ENCODE measurements at places on chromosomes 3 and 15.

- no peak for DNase-seq
These were observed 204.9 kb upstream of the CGNL1 start for GRCh38 chr15:57171426-57171825.

DNA sequence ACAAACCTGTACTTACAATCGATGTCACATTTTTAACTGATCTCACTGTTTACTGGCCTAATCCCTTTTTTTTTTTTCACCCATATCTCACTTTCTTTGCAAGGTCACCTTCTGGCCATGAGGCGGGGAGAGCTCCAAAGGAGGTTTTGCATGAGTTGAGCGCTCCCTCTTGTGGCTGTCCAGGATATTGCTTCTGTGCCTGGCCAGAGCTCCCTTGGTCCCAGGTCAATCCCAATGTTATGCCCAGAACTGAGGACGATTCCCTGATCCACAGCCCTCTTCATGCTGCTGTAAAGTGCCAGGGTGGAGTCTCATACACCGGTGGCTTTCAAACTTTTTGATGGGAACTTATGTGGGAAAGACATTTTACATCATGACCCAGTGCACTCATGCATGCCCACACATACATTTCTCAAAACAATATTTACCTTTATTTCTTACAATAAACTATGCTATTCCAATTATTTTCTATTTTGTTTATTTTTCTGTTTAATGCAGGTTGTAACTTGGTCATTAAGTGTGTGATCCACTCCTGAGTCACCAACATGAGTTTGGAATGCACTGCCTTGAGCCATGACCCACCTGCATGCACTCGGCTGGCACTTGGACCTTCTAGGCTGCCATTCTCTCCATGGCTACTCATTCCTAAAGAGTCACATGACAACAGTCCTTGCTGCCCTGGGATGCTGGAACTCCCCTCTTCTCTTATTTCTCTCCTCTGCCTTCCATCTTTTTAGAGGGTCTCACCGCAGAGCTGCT lies 9.6 kb upstream of the SST start:
- no peak for DNase-seq

GRCh38 chr3:52253314-52254304 lies 8.1 kb downstream of the PPM1M start:
- DNase-seq: no peak

DNA sequence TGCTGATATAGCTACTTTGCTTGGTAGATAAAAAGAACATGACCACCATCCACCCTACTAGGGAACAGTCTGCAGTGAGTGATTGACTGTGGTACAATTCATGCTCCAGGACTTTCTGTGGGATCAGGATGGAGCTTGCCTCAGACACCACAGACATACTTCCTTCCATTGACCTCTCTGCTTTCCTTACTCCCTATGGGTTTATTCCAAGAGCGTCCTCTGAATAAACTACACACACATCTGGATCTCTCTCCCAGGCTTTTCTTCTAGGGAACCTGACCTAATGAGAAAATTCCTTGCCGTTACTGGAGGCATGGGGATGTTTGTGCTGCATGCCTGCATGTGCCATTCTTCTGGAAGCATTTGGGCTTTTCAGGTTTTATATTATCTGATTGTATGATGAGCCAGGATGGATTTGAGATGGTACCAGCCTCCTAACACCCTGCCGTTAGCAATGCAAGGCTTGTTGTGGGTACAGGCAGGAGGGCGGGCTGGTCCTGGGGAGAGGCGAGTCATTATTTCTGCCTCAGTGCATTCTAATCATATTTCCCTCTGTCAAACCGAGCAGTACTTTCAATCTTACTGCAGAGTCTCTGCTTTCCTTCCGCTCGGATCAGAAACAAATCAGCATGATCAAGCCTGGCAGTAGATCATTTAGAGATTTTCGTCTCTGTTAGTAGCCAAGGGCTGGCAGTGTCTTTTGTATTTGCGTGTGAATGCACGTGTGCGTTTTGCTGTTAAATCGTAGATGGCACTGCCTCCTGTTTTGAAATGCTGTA lies 279.2 kb downstream of the PDCD6IP start:
- DNase-seq: no peak

DNA sequence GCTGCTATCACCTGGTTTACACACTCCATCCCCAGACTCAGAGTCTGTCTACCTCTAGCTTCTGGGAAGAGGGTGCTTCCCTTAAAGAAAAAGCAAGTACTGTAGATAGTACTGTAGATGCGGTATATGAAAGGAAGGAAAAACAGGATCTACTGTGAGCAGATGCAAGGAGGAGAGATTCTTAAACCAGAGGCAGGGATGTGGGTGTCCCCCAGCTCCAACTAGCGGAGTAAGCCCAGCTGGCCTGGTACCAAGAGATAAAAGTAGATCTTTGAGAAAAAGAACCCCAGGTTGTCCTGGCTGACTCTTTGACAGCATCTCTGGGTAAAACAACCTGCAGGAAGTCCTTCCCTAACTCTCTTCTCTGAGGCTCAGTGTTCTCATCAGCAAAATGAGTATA lies 523.7 kb upstream of the PROK2 start:
- DNase-seq: no peak

DNA sequence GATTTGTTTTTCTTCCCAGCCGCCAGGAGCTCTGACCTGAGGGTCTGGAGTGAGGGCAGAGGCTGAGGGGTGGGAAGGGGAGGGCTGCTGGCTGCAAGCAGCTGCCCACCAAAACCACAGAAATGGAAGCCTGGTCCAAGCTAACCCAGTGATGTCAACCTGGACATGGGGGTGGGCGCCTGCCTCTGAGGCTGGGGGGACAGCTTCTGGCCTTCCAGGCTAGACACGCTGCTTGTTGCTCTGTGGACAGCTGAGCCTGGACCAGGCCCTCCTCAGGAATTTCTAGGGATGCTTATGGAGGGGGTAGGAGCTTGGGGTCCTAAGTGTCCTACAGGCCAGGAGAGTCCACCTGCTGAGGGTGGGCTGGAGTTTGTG lies 21.4 kb downstream of the PSTPIP1 start:
- no peak for DNase-seq

- DNase-seq: no peak
These were observed 288.6 kb downstream of the CLSTN2 start for GRCh38 chr3:140223631-140224030.

- no peak for DNase-seq
These were observed 4.8 kb downstream of the MESD start for GRCh38 chr15:80984856-80985255.

DNA sequence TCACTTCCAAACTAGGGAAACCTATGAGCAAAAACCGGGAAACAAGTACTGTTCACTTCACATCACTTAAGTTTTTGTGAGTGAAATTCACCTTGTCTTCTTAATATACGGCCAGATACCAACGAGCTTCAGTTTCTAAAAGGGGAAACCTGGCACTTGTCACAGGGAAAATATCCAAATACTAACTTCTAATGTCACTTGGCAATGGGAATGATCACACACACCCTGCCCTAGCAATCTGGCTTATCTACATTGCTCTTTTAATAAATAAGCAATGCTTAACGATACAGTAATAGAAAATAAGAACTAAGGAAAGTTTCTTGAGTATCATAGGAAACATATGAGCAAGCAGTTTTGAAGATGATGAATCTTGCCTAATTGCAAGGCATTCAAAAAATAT lies 34.6 kb upstream of the PLOD2 start:
- DNase-seq: no peak

GRCh38 chr3:108713816-108714215 lies 43.4 kb downstream of the RETNLB start:
- no peak for DNase-seq

DNA sequence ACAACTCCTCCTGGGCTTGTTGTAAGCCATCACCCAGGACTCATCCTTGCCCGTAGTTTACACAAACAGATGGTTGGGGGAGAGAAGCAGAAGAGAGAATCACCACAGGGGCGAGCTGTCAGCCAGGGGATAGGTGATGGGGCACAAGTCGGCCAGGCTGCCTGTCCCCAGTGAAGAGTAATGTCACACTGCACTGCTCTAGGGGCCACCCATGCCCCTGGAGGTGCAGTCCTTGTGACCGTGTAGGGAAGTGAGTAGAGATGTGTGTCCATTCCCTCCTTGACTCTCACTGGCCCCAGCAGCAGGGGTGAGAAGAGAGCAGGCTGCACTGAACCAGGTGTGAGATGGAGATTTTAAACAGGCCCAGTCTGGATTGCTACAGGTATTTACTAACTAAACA lies 17.1 kb upstream of the PRSS50 start:
- DNase-seq: no peak

- DNase-seq: no peak
These were observed 62.9 kb upstream of the FNDC3B start for GRCh38 chr3:171976526-171976925.

GRCh38 chr3:24270204-24270691 lies 224.4 kb downstream of the THRB start:
- DNase-seq: no peak

DNA sequence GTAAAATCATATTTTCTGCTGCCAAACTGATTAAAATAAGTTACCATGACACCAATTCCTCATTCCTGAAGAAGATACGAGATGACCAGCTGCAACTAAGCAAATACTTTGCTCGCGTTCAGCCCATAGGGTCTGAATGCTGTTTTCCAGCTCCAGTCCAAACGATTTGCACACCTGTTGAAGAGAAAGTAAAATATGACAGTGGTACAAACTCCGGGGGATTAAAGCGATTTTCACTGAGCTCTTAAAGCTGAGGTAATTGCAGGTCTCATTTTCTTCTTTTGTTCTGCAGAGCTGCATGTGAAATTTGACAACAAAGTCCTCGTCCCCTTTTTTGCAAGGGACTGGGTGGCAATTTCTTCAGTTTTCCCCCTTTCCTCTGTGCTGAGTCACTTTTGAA lies 118.4 kb downstream of the NR2F2 start:
- DNase-seq: no peak

DNA sequence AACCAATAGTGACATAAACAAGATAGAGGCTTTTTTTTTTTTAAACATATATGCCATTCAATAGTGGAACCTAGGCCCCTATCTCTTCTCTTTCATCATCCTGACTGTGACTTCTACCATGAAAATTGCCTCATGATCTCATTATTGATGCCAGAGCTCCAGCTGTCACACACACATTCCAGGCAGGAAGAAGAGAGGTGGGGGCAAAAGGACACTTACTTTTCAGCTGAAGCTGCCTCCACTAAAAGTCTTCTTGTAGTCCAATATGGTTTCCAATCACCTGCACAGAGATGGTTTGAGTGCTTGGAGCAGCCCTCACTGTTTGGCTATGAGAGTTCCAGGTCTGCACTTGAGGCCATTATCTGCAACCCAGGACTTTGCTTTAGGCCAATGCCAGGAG lies 45.0 kb downstream of the CLEC3B start:
- no peak for DNase-seq

DNA sequence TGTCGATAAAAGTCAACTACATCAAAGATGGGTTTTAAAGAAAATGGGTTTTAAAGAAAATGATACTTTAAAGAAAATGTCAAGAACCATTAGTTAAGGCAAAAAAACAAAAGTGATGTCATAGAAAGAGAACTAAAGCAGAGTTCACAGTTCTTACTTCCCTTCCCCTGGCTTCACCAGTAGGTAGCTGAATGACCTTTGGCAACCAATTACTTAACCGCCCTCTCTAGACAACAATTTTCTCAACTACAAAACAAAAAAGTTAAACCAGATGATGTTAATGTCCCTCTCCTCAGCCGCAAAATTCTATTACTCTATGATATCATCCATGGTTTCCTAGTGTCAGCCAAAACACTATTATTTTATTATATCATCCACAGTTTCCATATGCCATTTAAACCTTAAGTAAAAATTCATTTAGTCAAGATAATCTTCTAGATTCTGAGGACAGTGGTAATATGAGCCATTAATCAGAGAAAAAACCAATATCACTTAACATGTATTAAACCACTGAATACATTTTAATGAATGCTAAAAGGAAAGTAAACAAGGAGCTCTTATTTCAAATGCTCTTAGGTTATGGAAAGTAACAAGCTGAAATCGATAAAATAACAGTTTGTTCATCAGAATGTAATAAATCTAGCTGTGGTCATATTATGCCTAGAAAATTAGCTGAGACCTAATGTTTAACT lies 13.1 kb downstream of the RYK start:
- DNase-seq: no peak

GRCh38 chr3:80192936-80193335 lies 425.1 kb upstream of the ROBO1 start:
- DNase-seq: no peak

DNA sequence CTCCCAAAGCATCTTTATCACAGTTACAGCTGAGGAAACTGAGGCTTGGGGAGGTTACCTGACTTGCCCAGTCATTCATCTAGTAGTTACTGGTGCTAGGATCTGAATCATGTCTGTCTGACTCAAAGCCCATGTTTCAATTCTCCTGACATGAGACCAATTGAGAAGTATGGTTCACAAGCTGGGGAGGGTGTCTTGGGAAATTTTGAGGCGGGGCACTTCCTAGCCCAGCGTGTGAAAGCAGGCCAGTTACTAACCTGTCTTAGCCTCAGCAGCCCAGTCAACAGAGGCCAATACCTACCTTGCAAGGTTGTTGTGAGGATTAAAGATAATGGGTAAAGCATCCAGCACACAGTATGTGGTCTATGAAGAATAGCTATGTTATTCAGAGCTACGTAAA lies 37.0 kb downstream of the CLDN18 start:
- no peak for DNase-seq

DNA sequence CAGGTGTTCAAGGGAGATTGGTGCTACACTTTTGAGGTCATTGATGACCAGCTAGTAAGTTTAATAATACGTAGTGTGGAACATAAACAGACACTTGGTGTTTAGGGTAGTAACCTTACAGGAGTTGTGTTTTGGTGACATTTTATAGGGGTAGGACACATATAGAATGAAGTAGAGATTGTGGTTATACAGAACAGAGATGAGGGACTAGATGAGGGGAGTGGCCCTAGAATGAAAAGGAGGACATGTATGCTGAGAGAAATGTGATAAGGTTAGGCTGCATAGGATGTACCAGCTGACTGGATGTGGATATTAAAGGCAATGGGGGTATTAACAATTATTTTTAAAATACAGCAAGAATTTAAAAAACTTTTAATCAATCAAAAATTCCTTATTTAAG lies 8.0 kb downstream of the MBNL1 start:
- DNase-seq: no peak

- DNase-seq: no peak
These were observed 103.4 kb downstream of the SEC22A start for GRCh38 chr3:123305192-123305591.

- no peak for DNase-seq
These were observed 92.9 kb downstream of the TPRA1 start for GRCh38 chr3:127497676-127498075.

GRCh38 chr3:129305592-129306091 lies 27.0 kb downstream of the HMCES start:
- DNase-seq: no peak
